ENCODE measurements at places on chromosomes 1 and 21.

DNA sequence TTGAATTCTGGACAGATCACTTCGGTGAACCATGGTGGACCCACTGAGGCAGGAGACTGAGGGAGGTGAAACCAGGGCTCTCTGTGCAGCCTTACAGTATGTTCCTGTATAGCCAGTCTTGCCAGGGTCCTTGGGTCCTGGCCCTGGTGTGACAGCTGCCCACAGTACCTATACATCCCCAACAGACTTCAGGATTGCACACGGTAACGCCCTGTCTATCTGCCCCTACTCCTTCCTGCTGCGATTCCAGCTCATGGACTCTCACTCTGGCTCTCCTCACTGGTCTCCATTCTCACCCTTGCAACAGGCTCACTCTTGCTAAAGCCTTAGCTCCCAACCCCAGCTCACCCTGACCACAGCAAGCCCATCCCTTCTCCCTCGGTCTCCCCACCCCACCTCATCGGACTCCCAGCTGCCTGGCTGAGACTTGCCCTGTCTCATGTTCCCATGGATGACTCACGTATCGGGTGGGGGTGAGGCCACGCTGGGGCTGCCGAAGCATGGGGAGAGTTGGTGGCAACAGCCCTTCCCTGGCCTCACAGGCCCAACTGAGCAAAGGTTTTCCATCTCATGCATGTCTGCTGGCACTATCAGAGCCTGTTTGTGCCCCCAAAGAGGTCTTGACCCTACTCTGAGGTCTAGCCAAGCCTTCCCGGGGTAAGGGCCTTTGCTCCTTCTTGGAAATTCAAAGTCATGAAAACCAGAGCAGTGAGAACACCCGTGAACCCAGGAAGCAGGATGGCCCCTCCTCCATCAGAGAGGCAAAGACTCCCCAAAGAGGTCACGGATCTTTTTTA is 7.1 kb downstream of the PHLDA3 start:
- DNase-seq: peak; percentile 98

- no peak for DNase-seq
Measured at GRCh38 chr1:89295187-89295586, 22.5 kb upstream of the GBP5 start.

DNA sequence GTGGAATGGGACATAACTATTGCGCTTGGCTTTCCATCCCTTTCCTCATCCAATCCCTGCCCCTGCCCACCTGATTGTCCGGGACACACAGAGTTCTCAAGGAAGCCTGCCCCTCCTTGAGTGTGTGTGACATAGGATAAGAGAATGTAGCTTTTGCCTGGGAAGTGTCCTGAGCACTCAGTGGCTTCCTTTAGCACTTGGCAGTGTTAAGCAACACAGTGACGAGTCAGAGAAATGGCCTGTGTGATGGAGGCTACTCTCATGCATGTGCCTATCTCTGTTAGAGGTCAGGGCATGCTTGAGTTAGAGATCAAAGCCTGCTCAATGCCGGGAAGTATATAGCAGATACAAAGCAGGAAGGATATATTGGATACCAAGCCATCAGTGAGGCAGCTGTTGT is 289.5 kb downstream of the SIPA1L2 start:
- no peak for DNase-seq

DNA sequence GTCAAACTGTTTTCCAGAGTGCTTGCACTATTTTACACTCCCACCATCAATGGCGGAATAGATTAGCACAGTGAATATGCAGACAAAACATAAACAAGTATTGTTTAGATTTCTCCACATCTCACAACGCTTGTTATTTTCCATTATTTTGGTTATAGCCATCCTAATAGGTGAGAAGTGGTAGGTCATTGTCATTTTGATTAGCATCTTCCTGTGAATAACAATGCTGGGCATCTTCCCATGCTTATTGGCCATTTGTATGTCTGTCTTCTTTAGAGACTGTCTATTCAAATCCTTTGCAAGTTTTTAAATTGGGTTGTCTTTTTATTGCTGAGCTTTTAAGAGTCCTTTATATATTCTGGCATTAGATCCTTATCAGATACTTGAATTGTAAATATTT is 54.7 kb downstream of the LRRC71 start:
- DNase-seq: no peak

GRCh38 chr1:9146156-9146555 is 17.3 kb upstream of the GPR157 start:
- no peak for DNase-seq

GRCh38 chr1:55275941-55276341 is 60.8 kb upstream of the USP24 start:
- DNase-seq: peak; percentile 52
